ENCODE measurements at places on chromosomes 16 and 17.

DNA sequence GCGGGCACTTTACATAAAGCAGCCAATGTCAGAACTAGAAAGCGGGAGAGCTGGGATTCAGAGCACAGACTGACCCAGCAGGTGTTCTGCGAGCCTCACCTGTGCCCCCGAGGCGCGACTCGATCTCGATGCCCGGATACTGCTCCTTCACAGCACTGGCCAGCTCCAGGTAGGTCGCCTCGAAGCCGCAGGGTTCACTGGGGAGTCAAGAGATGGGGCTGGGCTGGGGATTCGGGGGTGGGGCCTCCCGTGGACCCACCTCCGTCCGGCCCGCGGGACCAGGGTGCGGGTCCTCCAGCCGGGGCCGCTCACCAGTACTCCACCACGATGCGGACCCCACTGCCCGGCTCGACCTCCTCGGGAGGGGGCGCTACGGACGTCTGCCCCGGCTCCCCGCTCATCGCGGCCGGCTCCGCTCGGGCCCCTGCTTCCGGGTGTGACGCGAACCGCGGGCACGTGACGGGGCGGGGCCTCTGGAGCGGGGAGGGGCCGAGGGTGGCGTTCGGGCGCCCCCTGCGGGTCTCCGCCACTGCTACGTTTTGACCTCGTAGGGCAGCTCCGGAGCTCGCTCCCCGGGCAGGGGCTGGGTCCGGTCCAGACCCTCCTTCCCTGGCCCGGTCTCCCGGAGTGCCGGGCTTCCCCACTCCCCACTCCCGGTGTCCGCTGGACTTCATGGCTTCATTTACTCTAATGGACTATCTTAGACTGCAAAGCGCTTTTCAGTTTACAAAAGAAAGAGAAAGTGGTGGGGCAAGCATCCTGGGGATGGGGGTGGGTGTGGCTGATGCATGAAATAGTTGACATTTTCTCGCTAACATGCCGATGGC, at the start of gene MIEN1:
Gene MIEN1, minus strand, starts transcription at position 438 of the 827 bp plus-strand sequence. Its CDS starts 37 bp downstream, at position 401.
- peak; percentile 68 for DNase-seq

- DNase-seq, result no peak
Observed at GRCh38 chr16:82072313-82072712, 37.3 kb downstream of the HSD17B2 start.

DNA sequence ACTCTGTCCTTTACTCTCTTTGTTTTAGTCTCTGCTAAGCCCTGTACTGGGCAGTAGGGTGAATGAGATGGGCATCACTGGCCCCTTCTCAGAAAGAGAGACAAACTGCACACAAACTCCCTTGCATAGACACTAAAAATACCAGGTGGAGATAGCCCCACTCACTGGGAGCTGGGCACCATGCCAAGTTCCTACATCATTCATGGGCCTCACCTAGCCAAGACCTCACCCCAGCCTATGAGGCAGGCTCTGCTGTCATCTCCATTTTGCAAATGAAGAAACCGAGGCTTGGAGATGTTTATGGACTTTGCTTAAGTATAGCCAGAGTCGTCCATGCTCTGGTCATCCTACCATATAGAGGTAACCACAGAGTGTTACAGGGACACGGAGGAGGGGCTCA, 499.8 kb upstream of the CDH11 start:
- DNase-seq, result peak; percentile 13

DNA sequence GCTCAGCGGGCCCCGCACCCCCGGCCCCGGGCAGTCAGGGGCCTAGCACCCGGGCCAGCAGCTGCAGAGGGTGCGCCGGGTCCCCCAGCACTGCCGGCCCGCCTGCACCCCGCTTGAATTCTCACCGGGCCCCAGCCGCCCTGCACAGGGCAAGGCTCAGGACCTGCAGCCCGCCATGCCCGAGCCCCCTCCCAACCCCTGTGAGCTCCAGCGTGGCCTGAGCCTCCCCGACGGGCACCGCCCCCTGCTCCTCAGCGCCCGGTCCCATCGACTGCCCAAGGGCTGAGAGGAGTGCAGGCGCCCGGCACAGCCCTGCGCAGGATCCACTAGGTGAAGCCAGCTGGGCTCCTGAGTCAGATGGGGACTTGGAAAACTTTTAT, 1.7 kb upstream of the BRCA1 start:
- DNase-seq, result no peak

DNA sequence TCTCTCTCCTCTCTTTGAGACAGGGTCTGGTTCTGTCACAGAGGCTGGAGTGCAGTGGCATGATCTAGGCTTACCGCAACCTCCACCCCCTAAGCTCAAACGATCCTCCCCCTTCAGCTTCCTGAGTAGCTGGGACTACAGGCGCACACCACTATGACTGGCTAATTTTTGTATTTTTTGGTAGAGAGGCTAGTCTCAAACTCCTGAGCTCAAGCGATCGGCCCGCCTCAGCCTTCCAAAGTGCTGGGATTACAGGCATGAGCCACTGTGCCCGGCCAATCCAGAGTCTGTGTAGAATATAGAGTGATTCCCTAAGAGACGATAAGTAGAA, 65.8 kb upstream of the RPH3AL start:
- no peak for DNase-seq

- no peak for DNase-seq
Observed at GRCh38 chr16:3468501-3468900, 25.0 kb downstream of the NAA60 start.

DNA sequence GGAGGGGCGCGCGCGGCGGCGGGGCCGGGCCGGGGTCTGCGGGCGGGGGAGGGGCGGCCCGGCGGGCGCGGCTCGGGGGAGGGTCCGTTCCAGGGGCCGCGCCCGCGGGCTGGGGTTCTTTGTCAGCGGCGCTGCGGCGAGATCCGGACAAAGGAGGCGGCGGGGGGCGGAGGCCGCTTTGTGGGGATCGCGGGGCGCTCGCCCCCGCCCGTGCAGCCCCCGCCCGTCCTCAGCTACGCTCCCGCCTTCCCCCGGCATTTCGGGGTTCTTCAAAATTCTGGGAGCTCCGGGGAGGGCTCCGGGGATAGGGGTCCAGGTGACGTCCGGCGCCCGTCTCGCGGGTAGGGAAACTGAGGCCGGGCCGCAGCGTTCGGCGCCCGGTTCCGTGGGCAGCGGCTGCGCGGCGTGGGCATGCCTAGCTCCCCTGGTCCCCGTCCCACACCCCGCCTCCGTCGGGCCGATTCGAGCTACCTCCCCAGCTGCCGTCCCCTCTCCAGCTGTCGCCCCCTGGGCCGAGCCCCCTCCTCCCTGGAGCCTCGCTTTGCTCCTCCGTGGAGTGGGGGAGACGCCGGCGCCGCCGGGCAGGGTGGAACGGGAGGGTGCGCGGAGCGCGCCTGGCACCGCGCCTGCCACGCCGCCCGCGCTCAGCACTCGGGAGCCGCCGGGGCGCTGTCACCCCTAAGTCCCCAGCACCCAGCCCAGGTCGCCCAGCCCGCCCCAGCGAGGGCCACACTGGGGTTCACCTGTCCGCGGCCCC, 546 bp downstream of the SNN start:
- DNase-seq, result no peak

DNA sequence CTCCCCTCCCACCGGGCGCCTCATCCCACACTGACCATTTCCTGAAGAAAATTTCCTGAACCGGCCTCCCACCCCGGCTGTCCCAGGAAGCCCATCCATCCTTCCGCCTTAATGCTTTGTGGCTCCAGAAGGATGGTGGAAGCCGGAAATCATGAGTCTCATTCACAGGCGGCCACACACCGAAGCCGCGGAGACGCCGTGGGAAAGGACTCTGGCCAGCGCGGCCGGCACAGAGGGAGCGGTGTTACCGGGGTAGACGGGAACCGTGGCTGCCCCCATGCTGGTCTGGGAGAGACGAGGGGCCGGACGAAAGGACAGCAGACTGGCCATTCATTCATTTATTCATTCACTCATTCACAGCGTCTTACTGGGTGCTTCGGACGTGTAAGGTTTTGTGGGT, 326.8 kb downstream of the SEC14L1 start:
- no peak for DNase-seq

DNA sequence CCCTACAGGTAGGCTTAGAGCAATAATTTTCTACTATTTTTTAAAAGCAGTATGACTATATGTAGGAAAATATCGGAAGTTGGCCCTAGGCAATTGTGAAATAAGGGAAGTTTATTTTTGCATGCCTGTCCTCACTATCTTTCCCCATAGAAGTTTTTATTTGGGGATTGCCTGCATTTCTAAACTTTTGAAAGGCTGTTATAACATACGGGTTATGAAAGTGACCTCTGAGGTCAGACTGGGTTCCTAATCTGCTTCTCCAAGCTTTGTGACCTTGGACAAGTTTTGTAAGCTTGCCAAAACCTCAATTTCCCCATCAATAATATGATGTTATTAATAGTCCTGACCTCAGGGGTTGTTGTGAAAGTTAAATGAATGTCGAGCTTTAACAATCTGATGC, 67.1 kb downstream of the ARHGAP44 start:
- no peak for DNase-seq

GRCh38 chr17:76888661-76889060, 20.5 kb downstream of the MGAT5B start:
- DNase-seq, result no peak

- DNase-seq, result no peak
Observed at GRCh38 chr16:67989322-67990017, 9.2 kb upstream of the DPEP3 start.

- no peak for DNase-seq
Observed at GRCh38 chr17:21013983-21014382, 28.8 kb downstream of the USP22 start.

DNA sequence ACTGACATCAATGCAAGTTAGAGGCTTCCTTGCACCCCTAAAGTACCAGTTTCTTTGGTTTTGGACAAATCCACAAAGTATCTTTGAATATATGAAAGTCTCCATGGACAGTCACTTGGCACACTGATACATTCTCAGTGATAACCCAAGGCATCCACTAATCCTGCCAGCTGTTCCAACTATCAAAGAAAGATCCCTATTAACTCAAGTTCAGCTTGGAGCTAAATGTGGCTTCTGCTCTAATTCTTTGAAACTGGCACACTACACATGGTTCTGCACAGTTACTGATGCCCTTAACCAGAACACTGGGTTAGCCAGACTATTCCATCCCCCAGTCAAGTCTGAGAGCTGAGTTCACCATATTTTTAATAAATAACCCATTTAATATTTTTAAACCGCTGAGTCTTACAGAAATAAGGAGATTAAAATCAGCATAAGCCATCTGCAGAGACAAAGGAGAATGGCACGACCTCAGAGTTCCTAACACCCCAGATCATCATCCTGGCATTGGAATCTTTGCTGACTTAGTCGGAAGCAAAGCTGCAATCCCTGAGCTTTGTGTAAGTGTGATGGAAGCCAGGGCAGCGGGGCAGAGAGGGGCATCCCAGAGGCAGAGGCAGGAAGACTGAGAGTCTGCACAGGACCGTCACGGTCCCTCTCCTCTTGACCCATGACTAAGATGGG, 6.3 kb downstream of the CACNG1 start:
- DNase-seq, result no peak

DNA sequence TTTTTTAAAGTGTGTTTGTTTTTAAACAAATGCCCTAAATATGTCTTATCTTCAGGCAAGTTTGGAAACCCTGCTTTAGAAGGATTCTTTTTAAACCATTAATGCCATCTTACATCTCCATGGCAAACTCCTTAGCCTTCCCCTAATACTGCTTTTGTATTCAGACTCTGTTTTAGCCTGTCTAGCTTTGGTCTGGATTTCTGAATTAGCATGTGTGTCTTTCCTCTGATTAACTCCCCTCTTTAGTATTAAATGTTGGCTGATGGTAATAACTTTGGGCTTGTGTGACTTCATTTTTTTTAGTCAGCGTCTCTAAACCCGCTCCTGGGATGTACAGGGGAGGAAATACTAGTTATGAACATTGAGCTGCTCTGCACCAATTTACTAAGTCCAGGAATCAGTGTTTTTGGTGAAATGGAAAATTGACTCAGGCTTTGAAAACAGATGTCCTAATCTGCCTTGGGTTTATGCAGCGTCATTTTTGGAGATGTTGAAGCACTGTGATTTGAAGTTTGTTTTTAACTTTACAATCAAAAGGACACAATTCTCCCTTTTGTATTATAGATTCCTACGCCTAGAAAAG, 22.2 kb downstream of the WIPF2 start:
- DNase-seq, result no peak

DNA sequence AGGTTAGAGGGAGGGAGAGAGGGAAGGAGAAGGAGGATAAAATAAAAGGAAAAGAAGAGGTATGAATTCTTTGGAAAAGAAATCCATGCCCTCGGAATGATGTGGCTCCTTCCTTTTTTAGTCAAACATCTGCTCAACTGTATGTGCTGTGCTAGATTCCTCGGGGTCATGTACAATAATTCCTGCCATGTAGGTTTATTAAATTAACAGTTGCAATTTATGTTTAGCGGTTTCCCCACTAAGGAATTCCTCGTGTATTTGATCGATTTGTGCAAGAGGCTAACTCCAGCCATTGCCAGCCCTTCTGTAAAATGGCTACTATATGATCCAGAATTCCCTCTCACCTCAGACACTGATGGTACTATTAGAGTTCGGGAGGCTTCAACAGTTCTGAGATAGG, 83.0 kb upstream of the TBX2 start:
- DNase-seq, result no peak

GRCh38 chr17:7011942-7012254, 526 bp upstream of the RNASEK start:
- DNase-seq, result no peak

DNA sequence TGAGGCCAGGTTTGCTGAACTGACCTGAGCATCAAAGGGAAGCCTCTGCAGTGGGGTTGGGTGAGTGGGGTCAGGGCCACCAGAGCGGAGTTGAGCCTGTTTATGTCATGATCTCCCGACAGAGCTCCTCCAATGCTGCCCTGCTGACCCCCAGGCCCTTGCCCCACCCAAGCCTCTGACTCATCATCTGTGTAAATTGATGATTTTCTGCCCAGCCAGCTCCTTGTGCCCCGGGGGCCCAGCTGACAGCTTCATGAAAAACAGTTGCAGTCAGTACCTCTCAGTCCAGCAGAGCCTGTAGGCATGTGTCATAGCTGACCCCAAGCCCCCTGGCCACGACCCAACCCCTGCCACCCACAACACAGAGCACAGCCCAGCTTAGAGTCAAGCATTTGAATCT, 134.9 kb downstream of the CCT6B start:
- no peak for DNase-seq

- no peak for DNase-seq
Observed at GRCh38 chr17:71208111-71208704, 912.6 kb upstream of the SOX9 start.

DNA sequence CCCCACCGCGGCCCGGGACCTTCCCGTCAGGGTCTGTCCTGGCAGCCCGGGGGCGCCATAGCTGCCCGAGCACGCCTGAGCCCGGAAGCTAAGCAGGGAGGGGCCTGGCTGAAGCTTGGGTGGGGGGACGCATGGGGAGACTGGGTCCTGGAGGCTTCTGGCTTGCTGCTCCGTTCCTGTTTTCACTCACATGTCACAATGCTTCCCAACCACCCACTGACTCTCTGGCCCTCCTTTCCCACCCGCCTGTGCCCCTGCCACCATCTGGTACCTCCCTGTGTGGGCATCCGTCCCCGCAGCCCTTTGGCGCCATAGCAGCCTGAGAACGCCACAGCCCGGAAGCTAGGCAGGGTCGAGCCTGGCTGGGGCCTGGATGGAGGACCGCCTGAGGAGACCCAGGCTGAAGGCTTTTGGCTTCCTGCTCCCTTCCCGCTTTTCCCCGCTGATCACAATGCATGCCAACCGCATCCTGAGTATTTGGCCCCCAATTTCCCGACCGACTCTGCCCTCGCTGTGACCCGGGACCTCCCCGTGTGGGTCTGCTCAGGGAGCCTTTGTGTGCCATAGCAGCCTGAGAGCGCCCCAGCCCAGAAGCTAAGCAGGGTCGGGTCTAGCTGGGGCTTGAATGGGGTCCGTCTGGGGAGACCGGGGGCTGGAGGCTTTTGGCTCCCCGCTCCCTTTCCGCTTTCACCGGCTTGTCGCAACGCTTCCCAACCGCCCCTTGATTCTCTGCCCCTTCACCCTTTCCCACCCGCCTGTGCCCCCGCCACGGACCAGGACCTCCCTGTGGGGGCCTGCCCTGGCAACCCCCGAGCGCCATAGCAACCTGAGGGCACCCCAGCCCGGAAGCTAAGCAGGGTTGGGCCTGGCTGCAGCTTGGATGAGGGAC, 2290.1 kb downstream of the TP53TG3F start:
- no peak for DNase-seq
